Temporal lobe (tissue), 4 donors: ENCODE measurements at places on chromosomes 2 and 18. TPM values are rescaled to one million over a fixed set of nuclear protein-coding genes. Genes with fewer than 3 reads are reported as not detected.

Gene ZSWIM2
- total RNA-seq: 0.49 TPM

Gene SUMO1
- 105 TPM for total RNA-seq

Gene NYAP2
- total RNA-seq: 12.5 TPM

Gene ERICH2
- total RNA-seq: not detected

Gene CHAC2
- total RNA-seq: 3.2 TPM

Gene MTA3
- 26.3 TPM for total RNA-seq

Gene SIX3
- total RNA-seq: 0.49 TPM

Gene REG1B
- not detected for total RNA-seq

Gene ACVR2A
- 88.3 TPM for total RNA-seq

Gene CDH7
- total RNA-seq: 2.7 TPM

Gene WIPF1
- 3.4 TPM for total RNA-seq

Gene ACSL3
- 145 TPM for total RNA-seq

Gene MPV17
- 25.1 TPM for total RNA-seq

Gene BOD1L2
- total RNA-seq: not detected

Gene EN1
- not detected for total RNA-seq

Gene DDX18
- 51.9 TPM for total RNA-seq

Gene AQP12A
- total RNA-seq: not detected

Gene C18orf63
- not detected for total RNA-seq

Gene SPATA3
- total RNA-seq: not detected

Gene FOXI3
- total RNA-seq: 0.25 TPM

Gene ZDBF2
- total RNA-seq: 24.6 TPM
